ENCODE measurements at places on chromosomes 11 and 22. TPM values are rescaled to one million over a fixed set of nuclear protein-coding genes. Genes with fewer than 3 reads are reported as not detected.

Gene DCDC1
- 0.11 TPM for total RNA-seq

Gene SCYL1
- total RNA-seq, result 62.2 TPM

Gene SPDYC
- total RNA-seq, result not detected

Gene SEPTIN5
- 4.8 TPM for total RNA-seq

Gene SMC1B
- total RNA-seq, result 0.03 TPM

Gene SCARF2
- 0.14 TPM for total RNA-seq

Gene DLG2
- 0.21 TPM for total RNA-seq

Gene ZP1
- total RNA-seq, result not detected

Gene OR5AN1
- not detected for total RNA-seq

Gene SLC35E4
- total RNA-seq, result 5.6 TPM

Gene PRODH
- total RNA-seq, result 0.63 TPM

Gene LDLRAD3
- 9.9 TPM for total RNA-seq

Gene TBX10
- total RNA-seq, result not detected

Gene TEAD1
- total RNA-seq, result 90.2 TPM

Gene BIK
- total RNA-seq, result 11.8 TPM

Gene CFAP300
- total RNA-seq, result 3.5 TPM

Gene SYT9
- total RNA-seq, result not detected

Gene MUC2
- not detected for total RNA-seq

Gene POU2AF2
- not detected for total RNA-seq

Gene TOMM22
- total RNA-seq, result 83.3 TPM

Gene POTEH
- not detected for total RNA-seq

Gene PKDREJ
- total RNA-seq, result not detected
